DMS 273 treated with DMSO at 0.1 percent for 48 hours (cell line): ENCODE measurements at places on chromosomes 12 and 14.
A peak's percentile ranks its signal among the peaks of the same experiment; 100 is the strongest.

- no peak for DNase-seq
These were observed 81.9 kb downstream of the DBX2 start for GRCh38 chr12:44968965-44969364.

- no peak for DNase-seq
These were observed 5.0 kb upstream of the DUSP6 start for GRCh38 chr12:89357297-89357730.

GRCh38 chr14:28831126-28831525, 64.5 kb downstream of the FOXG1 start:
- DNase-seq: no peak

DNA sequence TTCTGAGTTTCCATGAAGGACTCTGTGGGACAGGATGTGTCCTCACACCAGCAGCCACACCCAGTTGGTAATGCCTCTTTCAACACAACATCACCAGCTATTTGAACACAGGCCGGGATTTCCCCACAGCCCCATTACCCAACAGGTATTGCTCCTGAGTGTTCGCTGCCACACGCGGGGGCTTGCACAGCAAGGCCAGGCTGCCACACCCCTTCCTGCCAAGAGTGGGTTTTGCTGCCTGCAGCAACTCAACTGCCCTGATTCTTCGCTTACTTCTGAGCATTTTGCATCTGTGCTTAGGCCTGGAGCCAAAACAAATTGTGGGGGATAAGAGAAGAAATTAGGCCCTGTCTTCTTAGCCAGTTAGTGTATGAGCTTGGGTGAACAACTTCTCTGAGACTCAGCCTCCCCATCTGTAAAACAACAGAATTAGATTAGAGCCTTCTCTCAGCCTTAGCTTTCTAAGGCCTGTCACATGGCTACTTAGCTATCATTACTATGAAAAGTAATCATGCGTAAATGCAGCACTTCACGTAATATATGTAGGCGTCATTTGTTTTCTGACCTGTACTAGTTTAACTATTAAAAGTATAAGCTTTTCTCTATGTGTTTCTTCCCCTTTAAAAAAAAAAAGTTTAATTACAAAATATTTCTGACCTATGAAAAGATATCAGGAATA, 20.0 kb downstream of the CKAP4 start:
- no peak for DNase-seq

- DNase-seq: no peak
These were observed 170.9 kb downstream of the PPM1H start for GRCh38 chr12:62763861-62764645.

DNA sequence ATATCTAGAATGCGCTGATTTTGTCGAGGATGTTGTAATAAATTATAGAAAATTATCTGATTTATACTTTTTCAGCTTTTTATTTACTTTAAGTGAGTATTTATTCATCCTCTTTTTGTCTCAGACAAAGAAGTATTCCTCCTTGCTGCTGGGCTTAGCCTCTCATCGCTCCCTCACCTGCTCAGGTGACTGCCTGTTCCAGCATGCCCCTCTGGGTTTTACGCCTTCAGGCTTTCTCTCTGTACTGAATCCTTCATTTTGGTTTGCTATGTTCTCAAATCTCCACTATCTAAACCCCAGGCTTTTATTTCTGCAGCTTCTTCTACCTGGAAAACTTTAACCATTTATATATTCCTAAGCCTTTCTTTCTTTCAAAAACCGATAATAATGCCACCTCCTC, 1650.9 kb upstream of the SEL1L start:
- DNase-seq: no peak

DNA sequence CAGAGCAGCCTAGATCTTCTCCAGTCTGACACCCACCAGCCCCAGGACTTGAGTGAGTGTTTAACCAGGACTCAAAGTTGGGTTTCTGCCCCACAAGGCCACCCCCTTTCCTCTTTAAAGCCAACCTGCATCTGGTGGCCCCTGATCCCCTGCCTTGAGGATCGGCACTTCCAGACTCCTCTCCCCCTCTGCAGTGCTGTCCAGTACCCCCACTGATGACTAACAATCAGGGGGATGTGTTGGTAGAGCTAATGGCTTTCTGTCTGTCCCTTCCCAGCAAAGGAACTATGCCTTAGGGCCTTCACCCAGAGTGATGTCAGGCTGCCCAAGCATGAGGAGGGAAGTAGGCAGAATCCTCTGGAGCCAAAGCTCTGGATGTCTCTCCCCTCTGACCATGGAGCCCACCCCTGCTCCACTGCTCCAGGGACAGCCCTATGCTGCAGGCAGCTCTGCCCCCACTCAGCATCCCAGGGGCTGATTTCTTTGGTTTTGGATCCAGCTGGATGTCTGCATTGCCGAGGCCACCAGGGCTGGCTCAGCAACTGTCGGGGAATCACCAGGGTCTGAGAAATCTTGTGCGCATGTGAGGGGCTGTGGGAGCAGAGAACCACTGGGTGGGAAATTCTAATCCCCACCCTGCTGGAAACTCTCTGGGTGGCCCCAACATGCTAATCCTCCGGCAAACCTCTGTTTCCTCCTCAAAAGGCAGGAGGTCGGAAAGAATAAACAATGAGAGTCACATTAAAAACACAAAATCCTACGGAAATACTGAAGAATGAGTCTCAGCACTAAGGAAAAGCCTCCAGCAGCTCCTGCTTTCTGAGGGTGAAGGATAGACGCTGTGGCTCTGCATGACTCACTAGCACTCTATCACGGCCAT, 42.9 kb downstream of the DAD1 start:
- DNase-seq: no peak

- DNase-seq: no peak
These were observed 411.4 kb upstream of the SOX5 start for GRCh38 chr12:24360907-24361306.

GRCh38 chr12:79426121-79426520, 264.6 kb downstream of the PAWR start:
- DNase-seq: no peak

GRCh38 chr14:52873694-52874093, 77.2 kb downstream of the FERMT2 start:
- DNase-seq: no peak

DNA sequence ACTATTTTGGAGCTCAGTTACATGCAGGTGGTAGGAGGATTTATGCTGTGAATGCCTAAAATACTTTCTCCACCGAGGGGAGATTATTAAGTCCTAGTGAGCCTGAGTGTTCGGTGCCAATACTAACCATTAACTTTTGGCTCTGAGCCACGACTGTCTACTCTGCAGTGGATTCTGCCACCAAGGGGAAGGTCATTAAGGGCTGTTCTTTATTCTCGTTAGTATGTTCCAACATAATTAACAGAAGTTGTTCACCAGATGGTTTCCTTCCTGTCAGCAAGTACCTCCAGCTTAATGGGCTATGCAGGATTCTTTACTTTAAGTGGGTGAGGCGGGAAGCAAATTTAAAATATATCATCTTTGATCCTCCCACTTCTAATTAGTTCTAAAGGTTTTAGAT, 326.3 kb downstream of the BMP4 start:
- DNase-seq: peak; percentile 89

DNA sequence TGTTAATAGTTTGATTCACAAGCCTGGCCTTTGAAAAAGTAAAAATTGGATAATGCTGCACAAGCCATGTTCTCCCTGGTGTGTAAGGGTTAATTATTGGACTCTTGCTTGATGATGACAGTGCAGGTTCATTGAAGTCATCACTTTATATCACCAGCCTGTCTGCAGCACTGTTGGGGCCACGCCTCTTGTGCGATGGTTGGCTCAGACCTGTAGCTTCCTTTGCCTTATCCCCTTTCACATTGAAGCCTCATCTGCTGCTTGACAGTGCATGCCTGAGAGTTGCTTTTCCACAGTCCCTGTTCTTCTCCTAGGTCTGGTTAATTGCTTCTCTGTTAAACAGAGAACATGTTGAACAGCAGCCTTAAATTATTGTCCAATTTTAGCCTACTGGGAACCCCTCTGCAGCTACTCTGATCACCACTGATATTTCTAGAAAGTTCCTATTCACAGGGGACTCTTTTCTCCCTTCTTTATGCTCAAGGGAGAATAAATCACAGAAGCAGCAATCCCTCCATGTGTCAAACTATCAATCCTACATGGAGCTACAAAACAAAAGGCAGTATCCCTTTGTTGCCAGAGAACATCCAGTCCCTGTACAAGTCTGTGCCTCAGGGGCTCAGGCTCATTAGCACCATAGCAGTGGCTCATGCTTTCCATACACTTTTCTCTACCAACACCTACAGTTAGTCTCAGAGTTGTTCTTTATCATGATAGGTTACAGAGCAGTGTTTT, 322.1 kb downstream of the RGS6 start:
- no peak for DNase-seq

DNA sequence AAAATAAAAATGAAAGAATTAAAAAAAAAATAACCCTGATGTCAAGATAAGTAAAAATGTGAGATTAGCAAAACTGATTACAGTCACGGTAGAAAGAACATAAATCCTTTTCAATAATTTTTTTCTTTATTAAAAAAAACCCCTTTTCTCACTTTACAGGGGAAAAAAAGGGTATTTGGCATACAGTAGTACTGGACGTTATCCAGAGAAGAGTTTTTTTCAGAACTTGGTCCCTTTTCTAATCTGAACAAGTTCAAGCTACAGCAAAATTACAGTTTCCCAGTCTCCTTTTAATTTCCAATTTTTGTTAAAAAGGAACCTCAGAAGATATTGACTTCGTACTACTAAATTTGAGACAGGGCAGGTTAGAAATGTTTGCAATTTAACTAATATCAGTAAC, 134.7 kb upstream of the DCN start:
- no peak for DNase-seq
